ENCODE measurements at places on chromosomes 5 and 9.
A peak's percentile ranks its signal among the peaks of the same experiment; 100 is the strongest.

DNA sequence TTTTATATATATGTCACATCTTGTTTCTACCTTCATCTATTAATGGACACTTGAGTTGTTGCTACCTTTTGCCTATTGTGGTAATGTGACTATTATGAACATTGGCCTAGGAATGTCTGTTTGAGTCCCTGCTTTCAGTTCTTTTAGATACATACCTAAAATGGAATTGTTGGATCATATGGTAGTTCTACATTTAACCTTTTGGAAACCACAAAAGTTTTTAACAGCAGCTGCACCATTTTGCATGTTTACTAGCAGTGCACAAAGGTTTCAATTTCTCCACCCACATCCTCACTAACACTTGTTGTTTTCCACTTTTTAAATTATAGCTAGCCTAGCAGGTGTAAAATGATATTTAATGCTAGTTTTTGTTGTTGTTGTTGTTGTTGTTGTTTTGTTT lies 88.4 kb downstream of the GALNT10 start:
- DNase-seq, result no peak

DNA sequence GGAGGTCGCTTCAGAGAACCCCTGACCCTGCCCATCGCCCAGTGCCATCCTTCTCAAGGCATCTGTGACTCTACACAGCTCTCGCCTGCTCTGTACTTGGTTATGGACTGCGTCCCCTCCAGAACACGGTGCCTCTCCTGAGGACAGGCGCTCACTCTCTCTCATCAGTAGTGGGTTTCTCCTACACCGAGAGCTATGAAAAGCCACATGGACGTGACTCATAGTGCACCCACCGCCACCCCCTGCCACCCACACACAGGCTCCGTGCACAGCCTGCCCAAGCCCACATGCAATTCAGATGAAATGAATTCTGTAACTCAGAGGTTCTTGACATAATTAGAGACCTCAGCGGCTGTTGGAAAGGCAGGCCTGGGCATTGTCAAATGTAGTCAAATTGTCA lies 13.9 kb downstream of the GTF3C5 start:
- DNase-seq, result peak; percentile 13

- peak; percentile 73 for DNase-seq
These were observed 26.1 kb downstream of the IDNK start for GRCh38 chr9:83649080-83649479.

- no peak for DNase-seq
These were observed 911.6 kb upstream of the SEMA6A start for GRCh38 chr5:117486261-117486660.

GRCh38 chr5:86039351-86039750 lies 578.4 kb upstream of the COX7C start:
- DNase-seq, result no peak

DNA sequence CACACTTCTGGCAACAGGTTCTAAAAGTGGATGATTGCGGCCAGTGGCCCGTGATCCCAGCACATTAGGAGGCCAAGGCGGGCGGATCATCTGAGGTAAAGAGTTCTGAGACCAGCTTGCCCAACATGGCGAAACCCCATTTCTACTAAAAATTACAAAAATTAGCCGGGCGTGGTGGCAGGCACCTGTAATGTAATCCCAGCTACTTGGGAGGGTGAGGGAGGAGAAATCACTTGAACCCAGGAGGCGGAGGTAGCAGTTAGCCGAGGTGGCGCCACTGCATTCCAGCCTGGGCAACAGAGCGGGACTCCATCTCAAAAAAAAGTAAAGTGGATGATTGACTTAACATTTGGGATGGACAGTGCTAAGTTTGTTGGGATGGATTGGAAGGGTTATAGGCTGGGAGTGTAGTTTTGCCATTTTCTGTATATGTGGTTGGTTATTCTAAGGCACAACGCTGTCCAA lies 3.4 kb downstream of the MATR3 start:
- no peak for DNase-seq

GRCh38 chr5:180056153-180056552 lies 15.4 kb downstream of the RNF130 start:
- DNase-seq, result no peak

- DNase-seq, result no peak
These were observed 97.6 kb upstream of the CTSL start for GRCh38 chr9:87628346-87628745.

- no peak for DNase-seq
These were observed 216.3 kb downstream of the GADD45G start for GRCh38 chr9:89821081-89821480.

- DNase-seq, result no peak
These were observed 8.5 kb downstream of the FBP1 start for GRCh38 chr9:94630833-94631232.

Data from activated T-cell treated with anti-CD3 and anti-CD28 coated beads for 4 hours (primary cell).